Midbrain (tissue), 1 donor: ENCODE measurements at places on chromosomes 11 and 22.

GRCh38 chr11:95104856-95105255, 15.2 kb downstream of the ENDOD1 start:
- no peak for DNase-seq

GRCh38 chr11:118005224-118006152, 19.3 kb downstream of the IL10RA start:
- no peak for DNase-seq

- DNase-seq: no peak
Measured at GRCh38 chr22:17807578-17808410, 33.5 kb upstream of the BID start.

DNA sequence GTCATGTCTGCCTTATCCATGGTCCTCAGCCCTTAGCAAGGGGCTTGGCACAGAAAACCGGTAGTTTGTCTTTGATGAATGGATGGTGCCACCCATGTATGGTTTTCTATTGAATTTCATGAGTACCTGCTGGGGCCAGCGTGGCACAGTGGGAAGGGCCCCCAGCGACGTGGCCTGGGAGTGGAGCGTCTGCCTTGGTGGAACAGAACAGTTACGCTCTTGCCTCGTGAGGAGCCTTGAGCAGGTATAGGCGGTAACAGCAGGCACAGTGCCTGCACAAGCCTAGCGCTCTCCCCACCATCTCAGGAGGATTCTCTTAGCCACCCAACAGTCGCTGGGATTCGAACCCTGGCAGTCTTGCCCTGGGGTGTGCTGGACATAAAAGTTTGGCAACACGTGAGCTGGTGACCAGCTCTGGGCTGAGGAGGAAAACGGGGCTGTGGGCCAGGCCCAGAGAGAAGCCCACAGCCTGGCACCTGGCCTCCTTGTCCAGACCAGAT, 3.0 kb upstream of the SSH3 start:
- DNase-seq: no peak

DNA sequence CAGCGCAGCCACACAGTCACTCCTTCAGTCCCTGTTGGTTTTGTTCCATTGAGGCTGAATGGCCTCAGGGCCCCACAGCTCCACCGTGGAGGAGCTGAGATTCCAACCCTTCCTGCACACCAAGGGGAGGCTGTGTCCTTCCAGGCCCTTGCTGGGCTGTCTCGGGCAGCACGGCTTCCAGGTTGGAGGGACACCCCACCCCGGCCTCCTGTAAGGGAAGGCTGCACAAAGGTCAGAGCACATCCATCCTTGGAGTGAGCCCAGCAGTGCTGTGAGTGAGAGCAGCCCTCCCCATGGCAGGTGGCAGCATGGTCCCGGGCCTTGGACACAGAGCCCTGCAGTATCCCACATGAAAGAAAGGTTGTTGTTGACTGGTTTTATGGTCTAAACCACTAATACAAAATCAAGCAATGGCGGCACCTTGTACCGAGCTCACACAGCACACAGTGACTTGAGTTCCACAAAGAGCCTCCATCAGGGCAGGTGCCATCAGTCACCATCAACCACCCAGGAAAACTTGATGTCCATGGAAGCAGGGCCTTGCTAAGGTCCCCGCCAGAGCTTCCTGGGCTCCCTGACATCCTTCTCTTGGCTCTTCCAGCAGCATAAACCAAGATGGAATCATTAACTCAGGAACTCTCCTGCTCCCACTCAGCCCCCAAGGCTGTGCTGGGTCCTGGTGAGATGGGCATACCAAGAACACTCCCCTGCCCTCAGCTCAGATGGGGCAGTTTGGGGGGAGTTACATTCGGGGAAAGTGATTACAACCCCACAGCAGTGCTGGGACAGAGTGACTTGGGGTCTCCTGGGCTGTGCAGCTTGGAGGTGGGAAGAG, 1500.4 kb downstream of the TBC1D22A start:
- no peak for DNase-seq

- no peak for DNase-seq
Measured at GRCh38 chr11:67441731-67442351, 1.4 kb downstream of the CORO1B start.

- DNase-seq: no peak
Measured at GRCh38 chr11:64876835-64877341, 1.5 kb downstream of the EHD1 start.

DNA sequence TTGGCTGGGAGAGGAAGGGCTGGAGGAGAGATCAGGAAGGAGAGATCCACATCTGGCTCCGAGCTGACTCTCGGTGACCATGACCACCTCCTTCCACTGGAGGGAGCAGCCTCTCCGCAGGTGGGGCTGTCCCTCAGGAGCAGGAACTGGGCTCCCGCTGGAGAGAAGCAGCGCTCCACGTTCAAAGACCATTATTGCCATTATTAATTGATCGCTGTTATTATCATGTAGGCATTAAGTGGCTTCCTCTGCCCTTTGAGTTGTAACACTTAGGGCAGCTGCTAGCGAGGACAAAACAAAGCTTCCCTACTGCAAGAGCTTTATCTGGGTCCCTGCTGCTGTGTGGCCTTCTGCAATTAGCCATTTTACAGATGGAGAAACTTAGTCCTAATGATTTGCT, 251.9 kb downstream of the ST3GAL4 start:
- peak; percentile 55 for DNase-seq

DNA sequence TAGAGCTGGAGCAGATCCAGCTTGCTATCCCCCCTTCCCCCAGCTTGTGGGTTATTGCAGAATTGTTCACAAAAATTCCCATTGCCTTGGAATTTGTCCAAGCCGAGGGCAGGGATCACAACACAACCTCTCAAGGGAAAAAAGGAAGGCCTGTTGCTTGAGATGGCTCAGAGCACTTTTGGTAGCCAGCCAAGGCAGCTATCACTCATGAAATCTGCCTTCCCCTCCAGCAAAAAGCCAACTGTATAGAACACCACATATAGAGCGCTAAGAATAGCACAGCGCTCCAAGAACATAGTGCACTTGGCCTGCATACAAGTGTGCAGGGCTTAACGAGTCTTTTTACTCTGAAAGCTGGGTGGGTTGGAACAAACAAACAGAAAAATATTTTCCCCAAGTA, 46.2 kb downstream of the FAM83F start:
- peak; percentile 3 for DNase-seq

DNA sequence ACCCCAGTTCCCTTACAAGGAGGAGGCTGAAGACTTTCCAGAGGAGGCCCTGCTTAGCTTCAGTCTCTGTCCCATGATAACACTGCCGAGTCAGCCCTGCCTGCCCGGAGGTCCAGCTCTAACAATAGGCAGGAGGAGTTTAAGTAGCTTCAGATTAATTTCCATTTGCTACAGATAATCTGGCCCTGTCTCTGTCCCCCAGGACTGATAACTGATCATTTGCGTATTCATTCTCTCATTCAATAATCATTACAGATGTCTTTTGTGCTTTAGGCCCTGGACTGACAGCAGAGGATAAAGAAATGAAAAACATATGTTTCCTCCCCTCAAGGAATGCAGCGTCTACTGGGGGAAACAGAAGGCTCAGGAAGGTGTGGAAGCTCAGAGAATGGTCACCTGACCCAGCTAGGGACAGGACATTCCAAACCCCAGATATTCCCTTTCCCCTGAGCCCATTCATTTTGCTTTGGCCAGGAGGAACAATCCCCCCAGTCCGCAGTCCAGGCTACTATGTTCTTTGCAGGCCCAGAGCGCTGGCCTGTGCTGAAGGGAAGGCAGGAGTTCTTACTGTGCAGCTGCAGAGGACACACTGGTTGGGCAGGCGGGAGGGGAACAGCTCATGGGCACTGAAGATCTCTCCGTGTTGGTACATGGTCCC, 20.8 kb downstream of the CHRDL2 start:
- no peak for DNase-seq

GRCh38 chr11:102295045-102295444, 22.2 kb upstream of the BIRC3 start:
- DNase-seq: no peak

DNA sequence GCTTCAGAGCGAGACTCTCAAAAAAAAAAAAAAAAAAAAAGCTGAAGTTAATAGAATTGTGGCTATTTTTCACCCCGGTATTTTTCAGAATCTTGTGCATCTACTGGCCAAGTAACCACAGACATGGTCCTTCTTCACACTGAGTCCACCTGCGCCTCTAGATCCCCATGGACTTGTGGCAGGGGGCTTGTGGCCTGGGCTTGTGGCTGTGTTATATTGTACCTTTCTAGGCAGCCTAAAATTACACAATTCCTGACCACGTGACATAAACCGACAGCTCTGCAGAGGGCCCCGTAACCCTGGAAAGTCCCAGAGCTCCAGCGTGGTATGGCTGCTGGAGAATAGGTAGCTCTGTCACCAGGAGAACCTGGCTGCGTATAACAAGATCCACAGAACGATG, 10.9 kb upstream of the NAALADL1 start:
- no peak for DNase-seq

DNA sequence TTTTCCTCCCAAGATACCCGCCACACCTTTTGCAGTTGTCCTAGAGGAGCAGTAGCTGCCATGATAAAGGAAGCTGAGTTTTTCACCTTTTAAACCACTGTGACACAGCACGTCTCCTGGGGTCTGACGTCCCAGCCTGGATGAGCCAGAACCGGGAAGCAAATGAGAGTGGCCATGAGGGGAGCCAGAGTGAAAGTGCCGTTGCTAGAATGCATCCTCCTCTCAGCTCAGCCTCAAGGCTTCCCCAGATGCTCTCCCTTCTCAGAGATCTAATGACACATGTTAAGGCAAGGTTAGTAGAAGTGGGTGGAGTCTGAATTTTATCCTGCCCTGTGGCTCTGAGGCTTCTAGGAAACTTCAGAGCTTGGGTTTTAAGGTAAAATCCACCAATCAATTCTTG, 23.4 kb upstream of the HTR3A start:
- DNase-seq: no peak

GRCh38 chr22:46596032-46596441, 24.1 kb upstream of the GRAMD4 start:
- DNase-seq: no peak

DNA sequence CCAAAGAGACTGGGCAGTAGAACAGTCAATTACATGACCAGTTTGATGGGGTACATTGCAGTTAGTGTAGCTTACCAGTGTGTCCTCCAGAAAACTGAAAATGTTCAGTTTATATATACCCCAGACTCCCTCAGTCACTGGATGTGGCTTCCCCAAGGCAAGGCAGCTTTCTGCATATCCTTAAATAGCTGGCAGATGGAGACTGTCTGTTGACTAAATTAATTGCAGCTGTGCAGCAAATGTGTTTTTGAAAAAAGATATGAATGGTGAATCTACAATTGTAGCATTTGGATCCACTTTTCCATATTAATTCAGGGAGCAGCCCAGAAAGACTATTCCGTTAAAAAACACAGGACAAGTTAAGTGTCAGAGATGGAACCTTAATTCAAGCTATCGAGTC, 565.1 kb upstream of the CCDC179 start:
- DNase-seq: no peak
